ENCODE measurements at places on chromosomes 6 and 20. TPM values are rescaled to one million over a fixed set of nuclear protein-coding genes. Genes with fewer than 3 reads are reported as not detected.

The TBCC gene
- total RNA-seq = 42.8 TPM

The CNPY3 gene
- total RNA-seq = 18.2 TPM

The BPIFA1 gene
- not detected for total RNA-seq

The CDSN gene
- not detected for total RNA-seq

The SMPD2 gene
- 3.4 TPM for total RNA-seq

The FAM229B gene
- 21.6 TPM for total RNA-seq

The WFDC5 gene
- not detected for total RNA-seq

The SMLR1 gene
- total RNA-seq = not detected

The SLCO4A1 gene
- total RNA-seq = 1.7 TPM

The MLN gene
- total RNA-seq = not detected

The TP53TG5 gene
- not detected for total RNA-seq

The FBXO9 gene
- total RNA-seq = 32.7 TPM

The ADTRP gene
- total RNA-seq = 0.98 TPM

The ERVFRD-1 gene
- total RNA-seq = not detected

The GJA10 gene
- total RNA-seq = not detected

The PFDN4 gene
- total RNA-seq = 144 TPM

The SSTR4 gene
- total RNA-seq = not detected

The NNAT gene
- 345 TPM for total RNA-seq

The FAM209B gene
- total RNA-seq = not detected

The PET117 gene
- total RNA-seq = 8.9 TPM

Data from temporal lobe (tissue), 4 donors.